ENCODE measurements at places on chromosomes 13 and 19.

DNA sequence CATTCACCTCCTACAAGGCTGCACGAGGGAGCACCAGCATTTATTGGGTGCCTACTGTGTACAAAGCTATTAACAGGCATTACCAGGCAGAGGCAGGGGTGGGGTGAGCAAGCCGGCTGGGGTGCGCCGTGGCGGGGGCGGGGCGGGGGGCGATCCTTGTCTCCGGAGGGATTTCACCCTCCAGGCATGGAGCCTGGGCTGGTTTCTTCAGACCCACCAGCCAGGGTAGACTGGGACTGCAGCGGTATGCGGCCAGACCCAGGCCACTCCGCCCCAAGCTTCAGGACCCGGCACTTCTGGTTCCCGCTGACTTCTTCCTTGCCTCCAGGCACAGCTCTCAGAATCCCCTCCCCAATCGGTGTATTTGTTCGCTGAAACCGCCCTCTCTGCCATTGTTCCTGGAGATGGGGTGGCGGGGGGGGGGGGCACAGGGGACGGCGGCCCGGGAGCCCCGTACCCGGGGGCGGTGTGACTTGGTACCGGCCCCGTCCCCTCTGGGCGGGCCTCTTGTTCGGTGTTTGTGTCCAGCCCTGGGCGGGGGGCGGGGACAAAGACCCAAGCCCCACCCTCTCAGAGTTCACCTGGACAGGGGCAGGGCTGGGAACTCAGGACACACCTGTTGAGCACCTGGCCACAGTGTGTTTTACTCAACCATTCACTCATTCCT is 14.4 kb downstream of the TJP3 start:
- DNase-seq, result no peak

- no peak for DNase-seq
These were observed 58.1 kb upstream of the MYCBP2 start for GRCh38 chr13:77384999-77385398.

GRCh38 chr13:99165753-99166587 is 34.7 kb upstream of the UBAC2 start:
- no peak for DNase-seq

DNA sequence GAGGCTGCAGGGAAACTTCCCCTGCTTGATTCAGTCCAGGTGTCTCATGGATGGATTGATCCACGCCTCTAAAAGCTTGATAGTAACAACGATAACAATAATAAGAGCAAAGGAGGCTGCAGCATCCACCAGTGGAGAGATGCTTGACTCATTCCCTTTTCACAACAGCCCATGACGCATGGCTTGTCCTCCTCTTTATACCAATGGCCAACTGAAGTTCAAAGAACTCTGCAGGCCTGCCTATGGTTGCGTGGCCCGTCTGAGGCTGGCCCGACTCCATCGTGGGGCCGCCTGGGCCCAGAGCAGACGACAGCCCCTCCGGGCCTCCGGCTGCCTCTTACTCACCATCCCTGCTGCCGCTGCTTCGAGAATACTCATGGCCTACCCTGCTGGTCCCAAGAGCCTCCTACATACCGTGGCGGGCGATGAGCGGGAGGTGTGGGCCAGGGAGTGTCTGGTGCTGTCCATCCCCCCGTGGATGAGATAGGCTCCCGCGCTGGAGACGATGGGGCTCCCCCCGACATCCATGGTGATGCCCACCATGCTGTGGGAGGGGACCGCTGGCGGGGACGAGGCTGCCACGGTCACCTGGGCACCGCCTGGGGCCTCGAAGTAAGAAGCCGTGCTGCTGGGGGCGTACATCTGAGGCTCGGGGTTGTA is 61.8 kb upstream of the RANBP3 start:
- DNase-seq, result no peak

DNA sequence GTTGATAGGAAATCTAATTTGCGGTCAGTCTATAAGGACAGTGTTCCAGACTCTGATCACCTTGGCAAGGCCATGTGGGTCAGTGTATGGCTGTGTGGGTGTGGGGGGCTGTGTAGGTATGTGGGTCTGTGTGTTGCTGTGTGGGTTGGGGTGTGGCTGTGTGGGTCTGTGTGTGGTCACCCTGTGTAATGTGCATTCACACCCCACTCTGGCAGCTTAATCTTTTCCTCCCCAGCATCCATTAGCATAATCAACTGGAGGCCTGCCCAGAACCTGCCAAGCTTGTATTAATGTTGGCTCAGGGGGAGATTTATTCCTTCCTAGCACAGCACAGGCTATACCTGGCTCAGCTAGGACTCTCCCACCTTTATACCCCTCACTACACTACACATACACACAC is 203.2 kb downstream of the TUBA3C start:
- no peak for DNase-seq

DNA sequence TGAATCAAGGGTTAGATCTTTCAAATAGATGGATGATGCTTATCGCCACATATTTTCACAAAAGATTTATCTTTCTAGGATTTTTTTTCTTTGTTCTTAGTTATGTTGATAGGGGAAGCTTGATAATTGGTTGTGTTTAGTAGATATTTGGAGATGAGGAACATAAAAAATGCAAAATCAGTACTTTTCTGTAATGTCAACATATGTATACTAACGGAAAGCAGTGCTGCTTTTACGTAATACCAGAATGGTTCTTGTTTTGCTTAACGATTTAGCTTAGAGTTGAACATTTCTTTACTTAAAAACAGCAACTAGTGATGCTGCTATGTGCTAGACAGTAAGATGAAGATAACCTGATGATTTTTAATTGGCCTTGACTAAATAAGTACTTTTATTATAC is 3.0 kb downstream of the ZMYM2 start:
- DNase-seq, result no peak

GRCh38 chr13:21075379-21076249 is 14.2 kb upstream of the LATS2 start:
- DNase-seq, result no peak

- no peak for DNase-seq
These were observed 71.2 kb downstream of the FGF9 start for GRCh38 chr13:21742096-21742495.

GRCh38 chr13:50494138-50494537 is 349.4 kb downstream of the DLEU7 start:
- no peak for DNase-seq

- no peak for DNase-seq
These were observed 147.4 kb downstream of the PTPRS start for GRCh38 chr19:5193192-5193591.

DNA sequence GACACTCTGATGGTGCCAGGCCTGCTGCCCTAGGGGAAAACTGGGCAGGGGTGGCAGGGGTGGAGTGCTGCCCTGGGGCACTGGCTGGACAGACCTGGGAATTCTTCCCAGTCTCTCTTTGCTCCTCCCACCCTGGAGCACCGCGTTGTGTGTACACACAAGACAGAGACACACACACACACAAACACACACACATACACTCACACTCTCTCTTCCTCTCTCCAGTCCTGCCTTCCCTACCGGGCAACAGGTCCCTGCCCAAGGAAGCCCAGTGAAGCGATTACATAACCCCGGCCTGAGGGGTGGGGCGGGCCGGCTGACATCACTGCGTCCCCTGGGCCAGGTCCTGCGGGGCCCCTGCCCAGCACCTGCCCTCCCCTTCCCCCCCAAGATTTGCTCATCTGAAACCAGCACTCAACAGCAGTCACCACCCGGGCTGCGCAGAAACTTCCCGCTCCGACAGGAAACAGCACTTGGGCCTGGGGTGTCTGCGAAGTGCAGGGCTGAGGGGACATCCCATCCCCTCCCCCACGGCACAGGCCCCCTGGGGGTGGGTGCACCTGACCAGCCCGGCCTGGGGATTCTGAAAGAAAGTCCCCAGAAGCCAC is 1.2 kb downstream of the MKNK2 start:
- peak; percentile 86 for DNase-seq

- no peak for DNase-seq
These were observed 2.7 kb upstream of the CAPS start for GRCh38 chr19:5911366-5911765.

GRCh38 chr19:2026770-2027169 is 11.3 kb upstream of the BTBD2 start:
- no peak for DNase-seq

- DNase-seq, result no peak
These were observed 2.5 kb upstream of the BCAT2 start for GRCh38 chr19:48813123-48813913.

GRCh38 chr19:29940971-29941585 is 961 bp upstream of the URI1 start:
- DNase-seq, result no peak

- no peak for DNase-seq
These were observed 114.6 kb downstream of the TDRD3 start for GRCh38 chr13:60511637-60512036.

GRCh38 chr13:72586518-72586917 is 140.9 kb downstream of the MZT1 start:
- DNase-seq, result no peak

DNA sequence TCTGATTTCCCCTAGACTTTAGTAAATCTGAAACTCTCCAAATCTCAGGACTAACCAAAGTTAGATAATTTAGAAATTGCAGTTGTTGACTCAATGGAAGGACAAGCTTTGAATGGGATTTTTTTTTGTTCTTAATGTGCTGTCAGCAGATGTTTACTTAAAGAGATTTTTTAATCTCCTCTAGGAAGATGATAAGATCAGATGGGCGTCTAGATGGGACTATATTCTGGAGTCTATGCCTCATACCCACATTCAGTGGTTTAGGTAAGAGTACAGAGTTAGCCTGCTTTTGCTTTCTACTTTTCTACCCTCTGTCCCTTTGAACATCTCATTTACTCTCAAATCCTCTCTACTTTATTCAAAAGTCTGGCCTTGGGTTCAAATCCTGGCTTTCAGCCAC is 39.3 kb downstream of the TM9SF2 start:
- DNase-seq, result no peak

DNA sequence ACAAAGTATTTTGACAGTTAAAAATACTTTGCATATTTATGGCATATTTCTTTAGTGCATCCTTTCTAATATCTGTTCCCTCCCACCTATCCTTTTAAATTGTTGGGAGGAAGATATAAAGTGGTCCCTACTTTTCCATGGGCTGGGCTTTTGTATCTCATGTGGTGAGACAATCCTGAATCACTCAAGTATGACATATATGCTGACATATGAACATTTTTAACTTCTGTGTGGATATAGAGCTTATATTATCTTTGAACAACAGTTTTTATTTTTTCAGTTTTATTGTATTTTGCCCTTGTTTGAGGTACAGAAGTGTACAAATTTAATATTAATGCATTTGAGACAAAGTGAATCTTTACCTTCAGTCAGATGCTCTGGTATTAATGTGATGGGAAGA is 3.4 kb downstream of the ZMYM2 start:
- no peak for DNase-seq

DNA sequence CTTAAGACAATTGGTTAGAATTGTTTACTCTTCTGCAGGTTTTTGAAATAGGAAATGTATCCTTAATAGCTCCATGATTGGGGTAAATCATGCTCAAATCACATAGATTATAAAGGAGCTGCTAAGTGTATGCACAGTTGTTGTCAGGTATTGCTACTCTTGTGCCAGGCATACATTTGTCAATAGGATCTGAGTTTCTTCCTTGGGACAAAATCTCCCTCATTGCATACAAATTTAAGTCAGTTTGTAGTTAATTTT is 109.3 kb upstream of the MLNR start:
- no peak for DNase-seq

GRCh38 chr13:77218274-77218673 is 108.6 kb downstream of the MYCBP2 start:
- DNase-seq, result no peak

- no peak for DNase-seq
These were observed 27.7 kb downstream of the EFNB2 start for GRCh38 chr13:106507560-106508274.

- no peak for DNase-seq
These were observed 9.4 kb downstream of the FCER2 start for GRCh38 chr19:7692417-7693088.

GRCh38 chr13:60329221-60329923 is 67.6 kb upstream of the TDRD3 start:
- DNase-seq, result no peak

DNA sequence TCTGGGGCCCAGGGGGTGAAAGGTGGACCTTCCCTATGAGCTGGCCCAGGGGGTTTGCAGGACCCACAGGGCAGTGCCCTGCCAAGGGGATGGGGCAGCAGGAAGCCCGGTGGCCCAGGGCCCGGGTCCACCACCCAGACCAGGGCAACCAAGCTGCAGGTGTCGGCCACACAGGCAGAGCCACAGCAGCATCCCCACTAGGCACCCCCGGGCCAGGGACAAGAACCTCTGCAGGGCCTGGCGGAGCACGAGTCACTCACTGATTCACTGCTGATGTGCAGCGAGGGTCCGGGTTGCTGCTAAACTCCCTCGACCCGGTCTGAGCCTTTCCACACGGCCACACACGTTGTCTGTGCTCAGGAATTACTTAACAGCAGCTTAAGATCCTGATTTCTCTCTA is 8.8 kb downstream of the FZR1 start:
- DNase-seq, result no peak

- no peak for DNase-seq
These were observed 10.2 kb downstream of the DHRS12 start for GRCh38 chr13:51793570-51794271.

DNA sequence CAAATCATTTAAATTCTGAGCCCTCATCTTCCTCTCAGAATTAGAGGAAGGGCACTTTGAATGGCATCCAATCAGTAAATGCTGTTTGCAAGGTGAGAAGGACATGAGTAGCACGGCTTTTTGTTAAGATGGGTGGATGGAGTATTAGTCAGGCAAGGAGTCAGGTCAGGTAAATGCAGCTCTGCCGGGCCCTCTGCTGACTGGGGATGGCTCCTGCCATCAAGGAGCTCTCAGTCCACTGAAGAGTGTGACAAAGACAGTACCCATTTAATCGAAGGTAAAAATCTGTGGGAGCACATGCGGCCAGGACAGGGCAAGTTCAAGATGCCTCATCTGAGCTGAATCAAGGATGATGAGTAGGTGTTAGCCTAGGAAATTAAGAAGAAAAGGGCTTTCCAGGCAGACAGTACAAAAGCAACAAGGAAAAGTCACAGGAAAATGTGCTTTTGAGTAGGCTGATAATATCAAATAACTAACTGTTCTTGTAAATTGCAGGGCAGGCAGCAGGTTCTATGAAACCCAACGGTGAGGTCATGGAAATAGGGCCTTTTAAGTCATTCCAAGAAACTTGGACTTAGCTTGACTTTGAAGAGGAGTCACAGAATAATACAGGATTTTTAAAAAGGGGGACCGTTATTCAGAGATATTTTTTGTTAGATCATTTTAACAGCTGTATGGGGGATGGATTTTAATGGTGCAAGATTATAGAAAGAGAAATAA is 670.5 kb upstream of the ARGLU1 start:
- DNase-seq, result no peak

GRCh38 chr13:45331123-45331619 is 9.8 kb downstream of the TPT1 start:
- DNase-seq, result no peak

- DNase-seq, result no peak
These were observed 15.5 kb downstream of the SLC25A30 start for GRCh38 chr13:45402641-45403040.

GRCh38 chr13:78060966-78061365 is 142.3 kb upstream of the EDNRB start:
- peak; percentile 78 for DNase-seq

Data from C1 segment of cervical spinal cord (tissue), 14 donors.